ENCODE measurements at places on chromosomes 1 and 21.

DNA sequence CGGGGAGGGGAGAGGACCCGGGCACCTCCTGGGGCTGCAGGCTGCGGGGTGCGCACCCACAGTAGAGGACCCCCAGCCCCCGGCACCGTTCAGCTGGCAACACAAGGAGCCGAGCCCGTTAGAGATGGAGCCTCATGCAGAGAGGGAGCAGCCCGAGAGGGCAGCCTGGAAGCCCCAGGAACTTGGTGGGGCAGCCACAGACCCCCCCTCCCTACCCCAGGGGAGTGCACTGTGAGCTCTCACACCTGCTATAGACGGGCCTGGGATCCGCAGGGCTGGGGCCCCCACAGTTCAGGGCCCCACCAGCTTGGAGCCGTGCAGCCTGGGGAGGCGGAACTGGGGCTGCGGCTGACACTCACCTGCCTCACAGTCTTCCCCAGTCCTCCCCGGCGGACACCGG, 47.0 kb downstream of the ARHGEF16 start:
- no peak for DNase-seq

DNA sequence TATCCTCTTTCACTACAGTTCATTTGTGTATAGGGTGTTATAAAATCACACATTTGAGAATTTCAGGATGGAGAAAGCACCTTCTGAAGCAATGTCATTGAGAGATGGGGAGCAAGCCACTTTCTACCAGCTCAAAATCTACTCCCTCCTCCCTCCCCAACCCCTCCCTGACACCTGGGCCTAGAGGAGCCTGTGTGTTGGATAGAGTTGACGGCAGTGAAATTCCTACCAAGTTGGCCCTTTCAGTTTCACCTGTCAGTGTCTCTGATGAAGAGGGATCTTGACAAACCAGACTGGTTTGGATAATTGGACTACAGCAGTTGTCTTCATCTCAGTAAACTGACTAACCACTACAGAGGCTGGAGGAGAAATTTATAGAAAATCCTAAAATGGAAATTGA, 125.0 kb upstream of the HOOK1 start:
- DNase-seq: no peak

GRCh38 chr1:227093309-227093708, 153.2 kb downstream of the COQ8A start:
- DNase-seq: no peak

- no peak for DNase-seq
Observed at GRCh38 chr1:107328087-107328486, 187.2 kb downstream of the NTNG1 start.

- no peak for DNase-seq
Observed at GRCh38 chr1:89616844-89617627, 15.9 kb upstream of the LRRC8C start.

GRCh38 chr1:87926131-87926830, 597.6 kb downstream of the LMO4 start:
- DNase-seq: no peak

GRCh38 chr21:17610911-17611310, 1.8 kb downstream of the BTG3 start:
- DNase-seq: peak; percentile 1

DNA sequence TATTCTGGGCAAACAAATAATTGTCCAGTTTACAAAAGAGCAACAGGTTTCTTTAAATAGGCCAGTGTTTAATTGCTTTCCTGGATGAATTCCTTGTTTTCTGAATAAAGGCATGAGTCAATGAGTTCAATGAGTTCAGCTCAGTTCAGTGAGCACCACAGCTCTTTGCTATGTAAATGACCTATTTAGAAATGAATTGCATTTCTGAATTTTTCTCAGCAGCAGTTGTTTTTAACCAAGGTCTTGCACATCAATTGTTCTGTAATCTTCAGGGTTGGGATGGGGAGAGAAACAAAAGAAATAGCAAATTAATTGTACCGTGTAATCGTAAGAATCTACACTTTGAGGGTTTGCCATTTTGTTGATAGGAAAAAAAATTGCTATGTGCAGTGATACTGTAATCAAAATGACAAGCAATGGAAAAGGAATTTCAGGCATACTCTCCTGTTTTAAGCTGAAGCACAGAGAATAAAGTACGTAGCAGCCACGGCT, 45.7 kb downstream of the MIS18A start:
- DNase-seq: no peak

DNA sequence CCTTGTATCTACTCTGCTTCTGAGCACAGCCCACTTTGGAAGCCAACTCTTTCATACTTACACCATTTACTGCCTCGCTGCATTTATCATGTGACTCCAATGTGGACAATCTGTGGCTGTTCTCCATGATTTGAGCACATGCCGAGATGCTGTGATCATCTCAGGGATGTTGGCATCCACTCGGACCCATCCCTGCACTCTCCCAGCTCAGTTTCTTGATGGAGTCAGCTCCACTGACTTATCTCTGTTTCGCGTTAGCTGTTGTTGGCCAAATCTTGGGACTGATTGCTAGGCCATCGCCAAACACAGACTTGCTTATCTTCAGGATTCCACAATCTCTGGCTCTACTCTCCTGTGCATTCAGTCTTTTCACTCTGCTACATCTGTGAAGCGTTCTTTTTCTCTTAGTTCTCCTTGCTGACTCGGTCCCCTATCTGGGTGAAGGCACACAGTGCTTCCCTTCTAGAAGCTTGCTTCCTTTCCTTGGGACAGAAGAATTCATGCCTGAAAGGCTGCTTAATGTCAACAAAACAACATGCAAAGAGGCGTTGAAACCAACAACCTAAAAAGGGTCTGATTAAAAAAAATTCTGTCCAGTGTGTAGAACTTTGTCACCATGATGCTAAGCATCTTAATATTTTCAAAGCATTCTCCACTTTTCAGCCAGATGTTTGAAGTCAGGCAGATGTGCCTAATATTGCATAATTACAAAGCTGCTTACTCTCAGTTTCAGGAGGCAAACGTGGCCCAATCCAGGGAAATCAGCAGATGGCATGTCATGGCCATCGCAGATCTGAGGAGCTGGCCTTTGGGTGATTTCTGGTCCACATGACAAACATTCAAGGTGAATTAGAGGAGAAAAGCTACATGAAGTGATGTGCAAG, 120.7 kb downstream of the NGF start:
- DNase-seq: no peak

DNA sequence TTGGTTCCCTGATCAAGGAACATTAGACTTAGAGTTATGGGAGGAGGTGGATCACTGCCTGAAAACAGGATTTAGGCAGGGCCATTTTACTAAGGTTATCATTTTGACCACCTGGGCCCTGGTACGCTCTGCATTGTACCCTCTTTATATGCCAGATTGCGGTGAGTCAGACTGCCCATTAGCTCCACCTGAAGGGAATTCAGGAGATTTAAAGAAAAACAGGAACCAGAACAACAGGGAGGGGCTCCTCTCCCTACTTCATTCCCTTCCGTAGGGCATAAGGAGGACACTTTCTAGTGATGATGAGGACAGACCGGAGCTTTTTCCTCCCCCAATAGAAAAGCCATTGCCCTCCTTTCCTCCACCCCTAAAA, 20.6 kb upstream of the ITLN1 start:
- DNase-seq: no peak

DNA sequence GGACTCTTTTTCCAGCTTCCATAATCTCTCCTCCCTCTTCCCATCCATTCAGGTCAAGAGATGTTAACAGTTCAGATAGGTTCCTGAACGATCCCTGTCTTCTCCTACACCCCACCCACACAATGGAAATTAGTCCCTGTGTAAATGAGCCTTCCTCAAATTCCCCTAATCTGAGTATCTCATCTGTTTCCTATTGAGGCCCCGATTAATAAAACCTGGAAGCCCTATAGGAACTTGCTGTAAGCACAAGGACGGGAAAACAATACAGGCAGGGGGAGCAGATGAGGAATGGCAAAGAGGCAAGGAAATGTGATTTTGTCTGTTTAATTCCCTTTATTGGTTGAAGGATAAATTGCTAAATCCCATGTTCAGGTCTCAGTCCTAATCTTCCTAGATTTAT, 7.1 kb upstream of the GPX7 start:
- DNase-seq: no peak

GRCh38 chr1:63428815-63429214, 61.4 kb downstream of the ALG6 start:
- no peak for DNase-seq

DNA sequence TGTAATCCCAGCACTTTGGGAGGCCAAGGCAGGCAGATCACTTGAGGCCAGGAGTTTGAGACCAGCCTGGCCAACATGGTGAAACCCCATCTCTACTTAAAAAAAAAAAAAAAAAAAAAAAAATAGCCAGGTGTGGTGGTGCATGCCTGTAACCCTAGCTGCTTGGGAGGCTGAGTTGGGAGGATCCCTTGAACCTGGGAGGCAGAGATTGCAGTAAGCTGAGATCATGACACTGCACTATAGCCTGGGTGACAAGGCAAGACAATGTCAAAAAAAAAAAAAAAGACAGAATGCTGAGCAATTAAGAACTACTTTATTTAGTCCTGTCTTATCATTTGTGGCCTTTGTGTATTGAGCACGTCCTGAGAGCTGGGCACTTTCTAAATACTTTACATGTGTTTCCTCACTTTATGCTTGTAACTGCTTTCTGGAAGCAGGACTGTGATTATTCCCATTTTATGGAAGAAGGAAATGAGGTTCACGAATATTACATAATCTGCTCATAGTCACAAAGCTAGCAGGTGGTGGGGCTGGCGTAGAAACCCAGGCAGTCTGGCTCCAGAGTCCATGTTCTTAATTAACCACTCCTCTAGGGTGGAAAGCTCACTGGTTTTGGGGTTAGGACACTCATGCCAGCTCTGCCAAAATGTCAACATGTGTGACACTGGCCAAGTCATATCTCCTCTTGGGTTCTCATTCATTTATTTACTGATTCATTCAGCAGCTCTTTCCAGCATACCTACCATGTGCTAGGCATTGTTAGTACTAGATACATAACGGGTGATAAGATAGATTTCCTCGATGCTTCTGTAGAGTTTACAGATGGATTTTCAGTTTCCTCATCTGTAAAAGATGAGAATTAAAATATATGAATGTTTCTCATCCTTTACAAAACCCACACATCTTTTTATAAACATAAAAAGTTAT, 57.7 kb downstream of the DDR2 start:
- peak; percentile 10 for DNase-seq

GRCh38 chr1:30847358-30847972, 61.1 kb downstream of the SDC3 start:
- no peak for DNase-seq

GRCh38 chr1:154943649-154944400, 7.3 kb upstream of the PMVK start:
- peak; percentile 84 for DNase-seq

- no peak for DNase-seq
Observed at GRCh38 chr1:208397286-208397685, 153.1 kb upstream of the PLXNA2 start.

- DNase-seq: no peak
Observed at GRCh38 chr1:210727709-210728108, 399.0 kb downstream of the HHAT start.

GRCh38 chr1:28577738-28578536, 14.1 kb upstream of the RAB42 start:
- DNase-seq: peak; percentile 34

GRCh38 chr1:61498342-61498741, 226.6 kb downstream of the TM2D1 start:
- no peak for DNase-seq

GRCh38 chr1:151197863-151198253, 494 bp upstream of the PIP5K1A start:
- DNase-seq: no peak

- DNase-seq: no peak
Observed at GRCh38 chr1:25893116-25893515, 13.1 kb downstream of the STMN1 start.

GRCh38 chr1:200372885-200373181, 37.0 kb downstream of the ZNF281 start:
- no peak for DNase-seq

- DNase-seq: no peak
Observed at GRCh38 chr1:3541936-3542335, 69.4 kb downstream of the MEGF6 start.

DNA sequence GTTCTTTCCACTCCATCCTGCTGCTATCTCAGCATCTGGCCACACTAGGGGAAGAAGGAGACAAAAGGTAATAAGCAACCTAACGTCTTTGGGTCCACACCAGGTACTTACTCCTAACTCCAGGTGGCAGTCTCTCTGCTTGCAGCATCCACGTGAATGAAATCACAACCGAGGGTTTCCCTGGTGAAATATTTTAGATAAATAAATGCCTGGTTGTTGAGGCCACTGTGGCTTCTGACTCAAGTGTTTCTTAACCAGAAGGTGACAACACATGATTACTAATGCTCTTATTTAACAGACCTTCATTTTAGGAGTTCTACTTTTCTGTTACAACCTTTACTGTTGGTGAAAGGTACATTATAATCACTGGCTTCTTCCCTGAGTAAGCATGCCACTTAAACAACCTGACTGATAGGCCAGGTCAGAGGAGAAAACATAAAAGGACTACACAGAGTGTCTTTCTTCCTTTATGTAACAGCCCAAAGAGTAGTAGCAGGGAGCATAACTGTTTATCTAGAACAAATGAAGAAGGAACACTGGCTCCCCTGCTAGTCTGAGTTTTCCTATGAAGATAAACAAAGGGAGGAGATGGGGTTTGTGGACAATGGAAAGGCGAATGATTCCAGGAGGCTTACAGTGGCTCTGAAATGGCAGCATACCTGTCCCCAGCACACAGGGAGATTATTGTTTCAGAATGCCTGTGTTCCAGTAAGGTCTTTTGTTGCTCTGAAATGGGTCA, 59.9 kb downstream of the SYT6 start:
- peak; percentile 44 for DNase-seq

GRCh38 chr1:169538998-169539871, 47.0 kb downstream of the F5 start:
- DNase-seq: no peak

DNA sequence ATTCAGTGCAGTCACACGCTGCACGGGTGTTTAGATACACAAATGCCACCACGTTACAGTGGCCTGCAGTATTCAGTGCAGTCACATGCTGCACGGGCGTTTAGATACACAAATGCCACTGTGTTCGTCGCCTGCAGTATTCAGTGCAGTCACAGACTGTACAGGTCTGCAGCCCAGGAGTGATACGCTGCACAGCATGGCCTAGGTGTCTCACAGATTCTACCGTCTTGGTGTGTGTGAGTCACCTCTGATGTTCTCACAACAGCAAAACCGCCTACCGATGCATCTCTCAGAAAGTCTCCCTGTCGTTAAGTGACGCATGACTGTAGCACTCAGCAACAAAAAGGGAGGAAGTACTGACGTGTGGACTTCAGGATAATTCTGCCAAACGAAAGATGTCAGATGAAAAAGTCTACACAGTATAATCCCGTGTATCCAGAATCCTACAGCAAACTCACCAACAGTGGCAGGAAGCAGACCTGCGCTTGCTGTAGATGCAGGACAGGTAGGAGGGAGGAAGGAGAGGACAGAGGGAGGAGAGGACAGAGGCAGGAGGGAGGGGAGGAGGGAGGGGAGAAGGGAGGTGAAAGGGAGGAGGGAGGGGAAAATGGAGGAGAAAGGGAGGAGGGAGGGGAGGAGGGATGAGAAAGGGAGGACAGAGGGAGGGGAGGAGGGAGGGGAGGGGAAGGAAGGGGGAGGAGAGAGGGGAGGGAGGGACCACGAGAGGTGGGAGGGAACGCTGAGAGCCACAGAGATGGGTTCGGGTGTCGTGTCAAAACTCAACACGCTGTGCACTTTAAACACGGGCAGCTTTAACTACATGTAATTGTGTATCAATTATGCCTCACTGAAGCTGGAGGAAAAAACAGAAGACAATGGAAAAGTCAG, 36.3 kb upstream of the PCBP3 start:
- no peak for DNase-seq

Measured in NB4 (cell line).